ENCODE measurements at places on chromosomes 1 and 21.

- no peak for DNase-seq
These were observed 5.9 kb downstream of the KIAA2013 start for GRCh38 chr1:11920239-11920903.

GRCh38 chr1:3771108-3772026 is 1.2 kb upstream of the SMIM1 start:
- DNase-seq, result no peak

- DNase-seq, result no peak
These were observed 12.4 kb upstream of the ATP1A1 start for GRCh38 chr1:116360429-116361173.

DNA sequence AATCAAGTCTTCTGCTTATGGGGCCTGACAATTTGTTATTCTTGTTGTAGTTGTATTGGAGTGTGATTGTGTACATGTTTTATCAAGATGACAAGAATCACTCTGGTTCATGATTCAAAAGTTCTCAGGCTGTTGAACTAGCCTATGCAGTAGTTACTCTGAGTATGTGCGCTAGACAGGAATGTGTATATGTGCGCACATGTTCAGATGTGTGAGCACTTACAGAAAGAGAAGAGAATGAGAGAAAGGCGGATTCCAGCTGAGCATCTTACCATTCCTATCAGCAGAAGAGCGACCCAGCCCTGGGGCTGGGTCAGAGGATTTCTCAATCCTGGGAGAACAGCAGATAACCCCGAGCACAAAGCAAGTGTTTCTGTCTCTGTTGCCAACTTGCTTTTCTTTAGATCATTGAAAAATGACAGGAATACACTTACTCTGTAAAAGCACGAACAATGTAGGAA is 110.8 kb upstream of the HOOK1 start:
- no peak for DNase-seq

GRCh38 chr1:161943737-161944136 is 79.9 kb downstream of the OLFML2B start:
- DNase-seq, result no peak

DNA sequence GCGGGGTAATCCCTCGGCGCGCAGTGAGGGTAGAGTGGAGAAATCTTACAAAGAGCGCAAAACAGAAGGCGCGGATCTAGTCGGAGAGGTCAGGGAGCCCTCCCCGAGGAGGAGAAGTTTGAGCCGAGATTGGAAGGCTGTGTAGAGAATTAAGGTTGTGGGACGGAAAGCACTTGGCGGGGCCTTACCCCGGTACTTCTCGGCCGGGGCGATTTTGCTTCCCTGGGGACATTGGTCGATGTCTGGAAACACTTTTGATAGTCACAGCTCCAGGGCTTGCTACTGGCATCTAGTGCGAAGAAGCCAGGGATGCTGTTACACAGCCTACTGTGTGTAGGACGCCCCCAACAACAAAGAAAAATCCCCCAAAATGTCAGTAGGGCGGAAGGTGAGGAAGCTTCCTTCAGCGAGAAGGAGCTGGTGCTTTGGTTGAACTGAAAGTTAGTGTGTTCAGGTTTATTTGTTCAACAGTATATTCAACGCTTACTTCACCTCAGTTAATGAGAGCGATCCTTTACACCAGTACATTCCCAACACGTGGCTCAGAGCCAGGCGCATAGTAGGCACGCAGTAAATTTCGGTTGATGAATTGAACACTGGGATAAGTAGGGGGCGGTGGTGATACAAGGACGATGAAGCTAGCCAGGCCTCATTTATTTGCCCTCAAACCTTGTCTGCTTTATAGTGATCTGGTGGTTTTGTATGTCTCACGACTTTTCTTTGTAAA is 807 bp downstream of the CEP85 start:
- no peak for DNase-seq

- no peak for DNase-seq
These were observed 95.3 kb downstream of the CASZ1 start for GRCh38 chr1:10701145-10701544.

DNA sequence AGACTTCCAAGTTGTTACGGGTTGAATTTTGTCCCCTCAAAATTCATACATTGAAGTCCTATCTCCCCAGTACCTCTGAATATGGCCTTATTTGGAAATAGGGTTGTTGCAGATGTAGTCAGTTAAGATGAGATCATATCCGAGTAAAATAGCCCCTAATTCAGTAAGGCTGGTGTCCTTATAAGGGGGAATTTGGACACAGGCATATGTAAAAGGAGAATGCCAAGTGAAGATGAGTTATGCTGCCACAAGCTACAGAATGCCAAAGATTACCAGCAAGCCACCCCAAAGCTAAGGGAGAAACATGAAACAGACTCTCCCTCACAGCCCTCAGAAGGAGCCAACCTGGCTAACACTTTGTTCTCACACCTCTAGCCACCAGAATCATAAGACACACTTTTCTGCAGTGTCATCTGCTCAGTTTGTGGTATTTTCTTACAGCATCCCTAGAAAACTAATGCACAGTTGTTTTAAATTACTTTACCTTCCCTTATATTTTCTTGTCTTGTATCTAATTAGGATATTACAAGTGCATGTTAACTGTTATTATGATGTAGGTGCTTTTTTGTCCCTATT is 43.3 kb upstream of the PRDX6 start:
- DNase-seq, result no peak

DNA sequence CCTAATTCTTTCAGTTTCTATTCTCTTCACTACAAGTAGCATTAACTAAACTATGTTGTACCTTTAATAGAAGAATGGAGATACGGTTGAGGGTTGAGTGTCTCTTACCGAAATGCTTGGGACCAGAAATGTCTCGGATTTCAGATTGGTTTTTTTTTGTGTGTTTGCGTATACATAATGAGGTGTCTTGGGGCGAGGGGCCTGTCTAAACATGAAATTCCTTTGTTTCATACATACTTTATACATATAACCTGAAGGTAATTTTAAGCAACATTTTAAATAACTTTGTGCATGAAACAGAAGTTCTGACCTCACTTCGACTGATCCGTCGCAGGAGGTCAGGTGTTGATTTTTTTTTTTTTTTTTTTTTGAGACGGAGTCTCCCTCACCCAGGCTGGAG is 36.3 kb upstream of the MYOCOS start:
- no peak for DNase-seq

GRCh38 chr1:5720484-5720883 is 271.7 kb downstream of the NPHP4 start:
- no peak for DNase-seq

GRCh38 chr1:224211206-224211962 is 28.3 kb downstream of the DEGS1 start:
- no peak for DNase-seq

DNA sequence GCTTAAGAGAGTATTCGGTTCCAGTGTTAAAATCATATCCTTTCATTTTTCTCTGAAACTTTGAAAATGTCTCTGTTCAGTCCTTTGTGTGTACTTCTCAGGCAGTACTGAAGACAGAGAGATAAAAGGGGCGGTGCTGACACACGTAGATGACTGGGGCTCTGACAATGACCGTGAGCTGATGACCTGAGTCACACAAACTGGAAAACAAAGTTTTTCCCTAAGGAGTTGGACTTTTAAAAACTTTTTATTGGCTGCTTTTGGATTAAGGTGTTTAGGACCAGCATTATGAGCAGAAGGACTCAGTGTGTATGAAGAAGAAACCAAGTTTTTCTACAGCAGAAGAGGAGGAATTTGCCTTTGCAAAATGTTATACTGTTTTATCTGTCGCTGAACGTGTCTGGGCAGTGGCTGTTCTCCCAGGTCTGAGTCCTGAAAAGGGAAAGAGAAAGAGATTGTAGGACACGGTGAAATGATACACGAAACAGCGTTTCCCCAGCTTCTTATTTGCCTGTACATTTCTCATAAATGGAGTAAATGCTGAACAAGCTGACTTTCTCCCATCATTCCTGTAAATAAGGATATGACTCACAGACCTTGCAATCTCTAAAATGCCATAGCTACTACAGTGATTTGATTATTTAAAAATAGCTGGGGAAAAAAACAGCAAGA is 51.5 kb downstream of the MAP3K7CL start:
- DNase-seq, result no peak

DNA sequence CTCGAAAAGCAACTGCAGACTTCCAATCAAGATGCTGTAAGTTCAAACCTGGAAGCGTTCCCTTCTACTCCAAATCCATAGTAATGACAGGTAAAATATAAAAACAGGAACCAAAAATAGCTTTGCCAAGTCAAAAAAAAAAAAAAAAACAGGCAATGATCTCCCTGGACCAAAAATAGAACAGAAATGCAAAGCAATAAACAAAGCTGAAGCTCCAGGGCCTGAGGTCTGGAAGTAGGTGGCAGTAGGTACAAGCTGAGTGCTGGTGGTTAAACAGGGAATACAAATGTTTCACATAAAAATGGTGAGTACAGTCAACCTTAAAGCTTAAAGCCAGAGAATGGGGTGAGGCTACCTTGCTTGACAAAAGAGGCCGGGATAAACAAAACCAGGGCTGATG is 610.8 kb downstream of the SMYD3 start:
- DNase-seq, result no peak
